Natural killer cell treated with Interleukin-12 subunit alpha and Interleukin-12 subunit beta and Interleukin-15 and Interleukin-18, amount 100 ng/mL, for 72 hours (primary cell): ENCODE measurements at places on chromosomes 6 and 20. TPM values are rescaled to one million over a fixed set of nuclear protein-coding genes. Genes with fewer than 3 reads are reported as not detected.

TBX18 gene
- total RNA-seq, result not detected

- no peak for DNase-seq
Measured at GRCh38 chr20:24522452-24523330, 53.3 kb downstream of the SYNDIG1 start.

CGA gene
- not detected for total RNA-seq

DNA sequence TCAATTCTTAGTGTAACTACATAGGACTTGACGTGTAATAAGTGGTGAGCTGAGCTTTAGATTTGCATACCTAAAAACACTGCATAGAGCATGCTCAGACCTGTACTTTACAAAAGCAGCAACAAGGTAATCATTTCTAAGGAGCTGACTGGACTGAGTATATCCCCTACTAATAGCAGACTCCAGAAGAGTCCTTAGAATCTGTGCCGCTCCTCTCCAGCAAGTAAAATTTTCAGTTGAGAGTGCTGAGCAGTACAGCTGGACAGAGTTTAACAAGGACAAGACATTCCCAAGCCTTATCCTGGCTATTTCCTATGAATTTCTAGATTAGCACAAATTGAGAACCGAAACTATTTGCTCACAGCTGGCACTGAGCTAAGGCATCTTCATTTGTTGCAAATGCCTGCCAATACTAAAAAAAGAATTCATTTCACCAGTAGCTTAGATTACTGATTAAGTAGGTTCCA lies 26.1 kb upstream of the KLHL31 start:
- DNase-seq, result no peak

DNA sequence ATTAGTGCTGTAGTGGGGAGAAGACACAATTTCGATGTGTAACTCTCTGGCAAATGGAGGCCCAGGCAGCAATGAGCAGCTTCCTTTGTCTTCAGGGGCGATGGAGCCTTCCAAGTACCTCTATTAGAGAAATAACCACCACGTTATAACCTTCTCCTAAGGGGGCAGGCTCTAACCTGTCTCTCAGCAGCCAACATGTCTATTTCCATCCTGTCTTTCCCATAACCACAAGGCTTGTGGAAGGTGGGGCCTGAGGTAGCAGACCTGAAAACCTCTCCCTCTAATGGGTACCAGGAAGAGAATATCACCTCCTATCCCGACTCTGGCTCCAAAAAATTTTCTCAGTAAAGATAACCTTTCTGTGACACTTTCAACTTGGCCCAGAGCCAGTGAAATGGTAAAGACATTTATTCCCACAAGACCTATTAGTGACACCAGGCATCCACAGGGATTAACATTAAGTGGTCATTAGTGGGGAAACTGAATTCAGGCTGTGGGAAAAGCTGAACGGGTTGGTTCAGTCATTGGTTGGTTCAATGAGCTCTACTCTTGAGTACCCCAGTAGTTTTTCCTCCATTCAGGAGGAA lies 4.0 kb downstream of the PEX6 start:
- no peak for DNase-seq

NEURL2 gene
- total RNA-seq, result 1.9 TPM

- no peak for DNase-seq
Measured at GRCh38 chr6:29853245-29853644, 25.6 kb downstream of the HLA-G start.

AKAP12 gene
- 4.7 TPM for total RNA-seq

DNA sequence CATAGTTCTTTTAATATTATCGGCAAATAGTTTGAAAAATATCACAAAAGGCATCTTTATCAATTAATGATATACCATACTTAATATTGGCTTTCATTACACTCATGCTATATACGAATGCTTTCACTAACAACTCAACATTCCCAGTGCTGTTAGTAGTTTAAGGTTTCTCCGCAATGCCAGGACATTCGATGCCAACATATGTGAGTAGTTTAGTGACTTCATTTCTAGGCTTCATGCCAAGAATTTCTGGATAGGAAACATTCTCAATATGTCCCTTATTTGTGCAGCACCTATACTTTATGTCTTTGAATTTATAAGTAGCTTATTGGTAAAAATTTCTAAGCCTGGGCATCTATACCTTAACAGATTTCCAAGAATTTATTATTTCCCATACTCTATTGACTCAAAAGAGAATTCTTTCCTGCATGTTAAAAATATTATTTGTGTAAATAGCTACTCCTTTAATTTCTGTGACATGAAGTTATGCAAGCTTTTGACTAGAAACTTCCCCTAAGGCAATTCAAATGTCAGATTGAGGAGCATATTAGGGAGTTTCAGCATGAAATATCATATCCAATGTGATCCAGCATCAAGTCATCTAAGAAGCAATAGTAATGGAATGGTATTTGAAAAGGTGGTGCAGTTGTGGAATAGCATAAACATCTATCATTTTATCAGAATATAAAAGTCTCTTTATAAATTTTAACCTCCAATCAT lies 236.0 kb upstream of the STXBP5 start:
- DNase-seq, result no peak

GRCh38 chr6:107185391-107185970 lies 70.2 kb upstream of the BEND3 start:
- DNase-seq, result no peak

HLA-DQA1 gene
- total RNA-seq, result 7.8 TPM

- no peak for DNase-seq
Measured at GRCh38 chr6:108644252-108644651, 83.5 kb downstream of the FOXO3 start.

TRERF1 gene
- total RNA-seq, result 33.2 TPM

DNA sequence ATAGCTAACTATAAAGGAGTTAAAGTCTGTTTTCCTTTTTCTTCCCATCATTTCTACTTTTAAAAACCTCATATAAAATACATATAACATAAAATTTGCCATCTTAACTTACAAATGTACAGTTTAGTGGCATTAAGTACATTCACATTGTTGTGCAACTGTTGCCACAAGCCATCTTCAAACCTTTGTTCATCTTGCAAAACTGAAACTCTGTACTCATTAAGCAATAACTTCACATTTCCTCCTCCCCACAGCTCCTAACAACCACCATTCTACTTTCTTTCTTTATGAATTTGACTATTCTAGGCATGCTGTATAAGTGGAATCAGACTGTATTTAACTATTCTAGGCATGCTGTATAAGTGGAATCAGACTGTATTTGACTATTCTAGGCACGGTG lies 4.5 kb downstream of the CCDC170 start:
- DNase-seq, result no peak

MOCS1 gene
- 2.1 TPM for total RNA-seq

DCDC2 gene
- total RNA-seq, result not detected

DNA sequence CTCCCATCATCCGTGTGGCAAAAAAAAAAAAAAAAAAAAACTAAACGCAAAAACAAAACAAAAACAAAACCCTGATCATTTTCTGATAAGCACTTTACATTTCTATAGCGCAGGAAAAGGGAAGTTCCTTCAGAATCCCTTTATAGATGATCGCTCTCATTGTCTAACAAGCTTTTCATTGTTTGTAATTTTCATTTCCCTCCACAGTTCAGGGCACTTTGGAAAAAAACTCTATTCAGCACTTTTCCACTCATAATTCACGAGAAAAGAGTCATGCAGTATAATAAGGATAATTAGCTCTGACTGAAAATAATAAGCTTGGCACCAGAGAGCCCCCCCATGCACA lies 89.4 kb upstream of the ATXN1 start:
- no peak for DNase-seq

GLO1 gene
- total RNA-seq, result 83.4 TPM

FILIP1 gene
- total RNA-seq, result not detected

SIGLEC1 gene
- not detected for total RNA-seq

COX7A2 gene
- 521 TPM for total RNA-seq
